ENCODE measurements at places on chromosomes 7 and 10.

GRCh38 chr7:117837841-117838240, 35.4 kb downstream of the CTTNBP2 start:
- DNase-seq: no peak

GRCh38 chr10:132417957-132418441, 21.0 kb downstream of the PWWP2B start:
- no peak for DNase-seq

- DNase-seq: no peak
These were observed 50.8 kb upstream of the EGFR start for GRCh38 chr7:54968018-54968417.

GRCh38 chr7:106124186-106124585, 12.1 kb upstream of the SYPL1 start:
- no peak for DNase-seq

GRCh38 chr7:68411742-68412141, 1186.5 kb upstream of the AUTS2 start:
- no peak for DNase-seq

DNA sequence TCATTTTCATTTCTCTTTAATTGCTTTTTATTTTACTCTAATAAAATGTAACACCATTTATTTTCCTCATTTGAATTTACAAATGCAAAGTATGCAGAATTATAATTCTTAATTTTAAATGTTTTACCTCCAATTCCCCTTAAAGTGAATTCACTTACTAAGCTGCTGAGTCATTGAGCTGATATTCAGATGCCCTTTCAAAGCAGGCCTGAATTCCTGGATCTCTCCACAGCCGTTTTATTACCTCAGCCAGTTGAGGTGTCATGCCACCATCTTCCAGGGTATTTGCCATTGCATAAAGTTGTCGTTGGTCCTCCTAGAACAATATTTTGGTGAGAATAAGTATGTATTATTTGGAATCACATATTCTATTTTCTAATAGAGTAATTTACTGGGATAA, 33.2 kb downstream of the GNAT3 start:
- DNase-seq: peak; percentile 72

DNA sequence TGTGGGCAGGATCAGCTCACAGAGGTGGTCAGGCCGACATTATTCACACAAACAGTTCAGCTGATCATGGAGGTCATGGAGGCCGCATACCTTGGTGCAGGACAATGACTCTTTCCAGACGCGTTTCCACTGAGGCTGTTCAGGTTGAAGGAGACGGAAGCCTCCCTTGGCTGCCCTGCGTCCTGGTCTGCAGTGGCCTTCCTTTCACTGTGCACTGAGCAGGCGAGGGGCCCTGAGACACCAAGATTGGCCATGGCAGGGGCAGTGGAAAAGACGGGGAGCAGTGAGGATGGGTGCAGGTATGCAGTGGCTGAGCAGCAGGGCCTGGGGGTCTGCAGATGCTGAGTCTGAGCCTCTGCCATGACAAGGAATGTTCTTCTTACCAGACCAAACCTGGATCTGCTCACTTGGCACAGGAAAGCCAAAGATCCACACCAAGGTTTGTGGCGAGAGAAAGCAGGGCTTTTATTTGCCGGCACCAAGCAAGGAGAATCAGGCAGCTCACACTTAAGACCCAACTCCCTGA, 263.3 kb downstream of the GLRX3 start:
- no peak for DNase-seq

- no peak for DNase-seq
These were observed 9.6 kb downstream of the EMX2 start for GRCh38 chr10:117552156-117552631.

All from ACHN (cell line).